ENCODE measurements at places on chromosomes 4 and X.

DNA sequence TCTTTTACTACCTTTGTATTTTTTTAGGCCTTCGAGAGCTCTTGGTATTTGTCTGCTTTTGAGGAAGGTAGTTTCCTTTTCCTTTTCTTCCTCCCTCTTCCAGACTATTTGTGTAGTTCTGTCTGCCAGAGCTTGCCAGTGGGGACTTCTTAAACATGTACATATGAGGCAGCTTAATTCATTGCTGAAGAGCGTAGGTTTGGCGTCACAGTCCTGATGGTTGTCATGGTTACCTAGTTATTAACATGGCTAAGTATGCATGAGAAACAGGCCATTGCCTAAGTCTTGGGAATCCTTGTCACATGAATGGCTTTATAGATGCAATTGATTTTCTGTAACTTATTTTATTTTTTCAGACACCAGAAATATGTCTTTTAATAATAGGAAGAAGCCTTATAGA lies 48.5 kb upstream of the ARMCX2 start:
- DNase-seq, result no peak

- no peak for DNase-seq
Observed at GRCh38 chr4:110119337-110119736, 79.1 kb downstream of the ELOVL6 start.

DNA sequence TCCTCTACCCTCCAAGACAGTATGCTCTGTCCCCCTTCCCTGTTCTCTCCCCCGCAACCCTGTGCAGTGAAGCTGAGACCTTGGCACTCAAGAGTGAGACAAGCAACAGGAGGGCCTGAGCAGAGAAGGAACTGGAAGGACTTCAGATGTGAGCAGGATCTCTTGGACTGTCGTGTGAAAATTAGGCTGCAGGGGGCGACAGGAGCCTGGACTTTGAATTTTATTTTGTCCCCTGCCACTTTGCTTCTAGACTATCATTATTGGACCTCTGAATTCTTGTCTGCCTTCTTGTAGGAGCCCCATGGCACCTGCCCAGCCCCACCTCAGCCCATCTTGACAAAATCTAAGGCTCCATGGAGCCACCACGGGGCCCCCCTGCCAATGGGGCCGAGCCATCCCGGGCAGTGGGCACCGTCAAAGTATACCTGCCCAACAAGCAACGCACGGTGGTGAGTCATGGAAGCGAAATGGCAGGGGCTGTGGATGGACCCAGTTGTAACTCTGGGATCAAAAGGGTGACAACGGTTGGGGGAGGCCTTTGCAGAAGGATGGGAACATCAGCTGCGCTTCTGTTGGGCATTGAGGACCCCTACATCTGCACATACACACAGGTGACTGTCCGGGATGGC lies 1.7 kb downstream of the ARAF start:
- no peak for DNase-seq

DNA sequence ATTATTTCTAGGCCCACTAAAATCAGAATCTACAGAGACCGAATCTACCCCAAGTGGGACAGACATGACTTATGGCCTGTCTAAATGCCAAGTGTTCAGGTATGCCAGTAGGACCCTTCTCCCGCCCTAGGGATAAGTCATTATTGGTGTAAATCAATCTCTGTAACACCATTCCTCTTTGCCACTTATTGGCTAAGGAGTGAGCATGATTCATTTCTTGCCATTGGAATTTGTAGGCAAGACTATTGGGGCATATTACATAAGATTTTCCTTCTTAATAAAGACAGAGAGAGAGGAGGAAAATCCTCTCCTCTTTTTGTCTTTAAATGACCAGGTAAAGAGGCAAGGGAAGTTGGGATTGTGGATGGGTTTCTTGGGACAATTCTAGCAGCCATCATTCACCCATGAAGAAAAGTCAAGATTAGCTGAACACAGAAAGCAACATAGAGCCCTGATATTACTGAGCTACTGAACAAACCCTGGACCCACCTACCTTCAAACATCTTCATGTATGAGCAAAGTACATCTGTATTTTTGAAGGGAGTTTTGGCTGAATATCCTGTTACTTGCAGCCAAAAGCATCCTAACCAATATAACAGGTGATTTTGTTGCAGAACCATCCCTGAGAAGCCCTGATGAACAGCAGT lies 2.6 kb downstream of the SLC9B2 start:
- no peak for DNase-seq

- no peak for DNase-seq
Observed at GRCh38 chr4:176238157-176238610, 30.8 kb downstream of the ASB5 start.

DNA sequence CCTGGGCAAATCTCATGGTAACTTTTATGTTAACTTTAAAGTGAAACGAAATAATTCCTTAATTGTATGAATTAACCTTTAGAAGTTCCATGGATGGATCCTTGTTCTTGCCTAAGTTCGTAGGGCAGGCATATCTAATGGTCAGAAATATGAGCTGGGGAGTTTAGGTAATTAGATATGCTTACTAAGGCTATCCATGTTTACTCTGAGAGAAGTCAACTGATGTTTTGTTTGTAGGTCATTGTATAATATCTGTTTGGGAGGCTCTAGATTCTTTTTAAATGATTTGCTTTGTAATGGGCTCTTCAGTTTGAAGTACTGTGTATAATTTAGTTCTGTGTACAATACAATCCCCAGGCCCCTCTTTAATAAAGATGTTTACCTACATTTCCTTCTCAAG lies 117.0 kb downstream of the DCK start:
- no peak for DNase-seq

DNA sequence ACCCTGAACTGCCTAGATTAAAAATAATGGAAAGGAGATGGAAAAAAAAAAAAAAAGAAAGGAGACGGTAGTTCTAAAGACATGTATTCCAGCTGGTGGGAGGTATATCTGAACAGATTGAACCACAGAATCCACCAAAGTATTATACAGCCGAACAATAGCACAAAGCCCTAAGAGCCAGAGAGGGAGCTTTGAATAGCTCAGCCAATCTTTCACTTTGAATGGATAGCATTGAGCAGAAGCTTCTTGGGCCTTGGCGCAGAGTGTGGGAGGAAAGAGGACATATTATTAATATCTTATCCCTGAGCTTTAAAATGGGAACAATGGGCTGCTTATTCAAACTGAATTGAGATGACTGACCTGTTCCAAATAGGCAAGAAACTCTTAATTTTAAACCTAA lies 147.8 kb upstream of the PAQR3 start:
- DNase-seq, result no peak

DNA sequence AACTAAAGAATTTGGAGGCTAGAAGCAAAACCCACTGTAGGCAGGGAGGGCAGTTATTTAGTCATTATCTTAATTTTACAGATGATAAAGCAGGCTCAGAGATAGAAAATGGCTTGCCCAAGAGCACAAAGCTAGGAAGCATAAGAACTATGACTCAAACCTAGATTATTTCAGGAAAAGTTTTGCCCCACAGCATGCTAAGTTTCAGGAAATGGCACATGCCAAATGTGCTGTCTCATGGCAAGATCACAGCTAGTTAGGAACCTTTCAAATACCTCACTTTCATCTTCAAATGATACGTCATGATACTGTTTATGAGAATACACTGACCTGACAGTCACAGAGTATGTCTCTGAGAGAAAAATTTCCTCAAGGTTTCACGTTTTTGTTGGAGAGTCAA lies 78.5 kb upstream of the SPANXC start:
- DNase-seq, result no peak

GRCh38 chr4:74886484-74886883 lies 46.4 kb upstream of the PARM1 start:
- DNase-seq, result no peak

- DNase-seq, result no peak
Observed at GRCh38 chrX:88982933-88983332, 235.9 kb downstream of the CPXCR1 start.

DNA sequence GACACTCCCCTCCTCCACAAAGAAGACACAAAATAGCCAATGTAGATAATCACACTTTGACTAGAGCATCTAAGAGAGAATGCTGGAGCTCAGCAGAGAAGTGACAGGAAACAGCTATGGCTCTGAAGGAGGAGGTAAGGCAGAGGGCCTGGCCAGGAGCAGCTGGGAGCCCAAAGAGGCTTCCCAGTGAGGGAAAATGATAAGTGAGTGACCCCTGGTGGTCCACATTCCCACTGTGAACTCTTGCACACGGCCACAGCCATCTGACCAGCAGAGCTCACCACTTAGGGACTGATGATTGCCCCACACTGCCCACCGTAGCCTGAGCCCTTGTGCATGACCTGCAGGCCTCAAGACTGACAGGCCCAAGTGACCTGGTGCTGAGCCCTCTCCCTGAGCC lies 162.7 kb upstream of the GALNTL6 start:
- no peak for DNase-seq

DNA sequence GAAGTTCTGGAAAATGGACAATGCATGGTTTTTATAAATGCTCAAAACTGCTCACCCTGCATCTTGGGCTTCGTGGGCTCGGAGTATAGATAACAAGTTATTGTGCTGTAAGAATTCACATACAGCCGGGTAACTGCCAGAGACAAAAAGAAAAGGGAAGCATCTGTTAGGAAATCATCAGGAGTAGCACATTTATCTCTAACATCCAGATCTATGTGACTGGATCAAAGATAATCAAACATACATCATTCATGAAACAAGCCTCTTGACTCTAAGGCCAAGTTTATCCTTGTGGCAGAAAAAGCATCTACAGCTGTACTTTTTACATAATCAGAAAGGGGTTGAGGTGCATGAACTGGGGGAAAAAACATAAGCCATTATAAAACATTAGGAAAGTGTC lies 264.2 kb downstream of the PPP3CA start:
- DNase-seq, result no peak

DNA sequence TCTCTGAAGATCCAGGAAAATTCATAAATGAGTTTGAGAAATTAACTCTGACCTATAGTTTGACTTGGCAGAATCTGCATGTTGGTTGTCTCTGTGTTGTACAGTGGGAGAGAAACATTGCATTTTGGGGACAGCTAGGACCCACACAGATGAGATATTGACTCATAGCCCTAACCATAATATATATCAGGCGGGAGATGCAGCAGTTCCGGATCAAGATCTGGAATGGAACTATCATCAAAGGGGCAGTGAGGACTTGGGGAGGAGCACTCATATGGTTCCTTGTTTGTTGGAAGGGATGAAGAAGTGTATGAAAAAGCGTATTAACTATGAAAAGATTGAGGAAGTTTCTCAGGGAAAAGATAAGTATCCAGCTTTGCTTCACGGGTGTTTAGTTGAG lies 14.0 kb downstream of the CXCL2 start:
- no peak for DNase-seq

DNA sequence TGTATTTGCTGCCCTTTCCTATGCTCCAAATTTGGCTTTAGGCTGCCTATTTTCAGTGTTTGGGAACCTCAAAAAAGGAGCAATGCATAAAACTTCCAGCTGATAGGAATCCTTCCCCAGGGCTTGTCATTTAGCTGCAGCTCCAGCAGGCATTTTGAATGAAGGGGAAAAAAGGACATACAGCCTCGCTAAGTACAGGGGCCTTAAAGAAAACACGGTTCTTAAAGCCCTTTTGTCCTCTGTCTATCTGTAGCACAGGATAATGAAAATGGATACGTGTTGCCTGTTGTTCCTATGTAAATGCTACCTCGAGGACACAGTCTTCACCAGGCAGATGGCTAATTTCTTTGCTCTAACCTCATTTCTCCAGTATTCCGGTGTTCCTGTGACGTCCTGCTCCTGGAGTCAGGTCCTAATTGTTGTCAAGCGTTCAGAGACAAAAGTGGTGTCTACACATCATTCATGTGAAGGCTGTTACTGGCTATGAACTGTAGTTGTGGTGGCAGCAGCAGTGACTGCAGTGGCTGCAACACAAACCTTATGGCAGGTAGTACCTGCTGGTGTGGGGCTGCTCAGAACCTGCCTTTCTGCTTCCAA lies 117.4 kb downstream of the MGST2 start:
- no peak for DNase-seq

- DNase-seq, result no peak
Observed at GRCh38 chr4:168859888-168860694, 150.0 kb downstream of the CBR4 start.

DNA sequence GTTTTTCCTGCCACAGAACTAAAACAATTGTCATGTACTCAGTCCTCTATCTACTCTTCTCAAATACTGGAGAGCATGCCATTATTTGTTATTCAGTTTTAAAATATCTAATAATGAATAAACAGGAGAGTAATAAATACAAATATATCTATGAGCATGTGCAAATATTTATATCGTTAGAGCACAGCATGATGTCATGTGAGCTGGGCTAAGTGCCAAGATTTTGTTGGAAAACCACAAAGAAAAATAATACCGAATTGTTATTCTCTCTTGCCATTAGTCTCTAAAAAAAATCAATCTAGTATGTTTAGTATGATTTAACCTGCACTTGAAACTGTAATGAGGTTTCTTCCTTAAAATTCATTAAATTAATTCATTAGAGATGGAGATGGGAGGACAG lies 97.3 kb downstream of the DDX60 start:
- DNase-seq, result no peak

GRCh38 chr4:97646997-97647396 lies 496.3 kb downstream of the STPG2 start:
- DNase-seq, result no peak

DNA sequence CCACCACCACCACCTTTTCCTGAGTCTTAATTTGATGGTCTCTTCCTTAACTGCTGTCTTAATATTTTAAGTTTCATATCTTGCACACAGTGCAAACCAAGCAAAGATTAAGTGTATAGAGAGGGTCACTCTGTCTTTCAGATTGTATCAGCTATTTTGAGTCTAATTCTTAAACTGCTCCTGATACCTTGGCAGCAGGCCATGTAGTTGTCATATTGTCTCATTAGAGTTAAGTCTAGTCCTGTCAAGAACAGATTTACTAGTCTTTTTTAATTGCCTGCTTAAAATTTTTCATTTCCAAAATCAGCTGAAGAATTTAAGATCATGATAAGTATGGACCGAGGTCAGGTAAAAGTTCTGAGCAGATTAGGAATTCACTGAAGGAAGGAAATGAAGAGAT lies 51.5 kb downstream of the FHIP1A start:
- DNase-seq, result no peak

DNA sequence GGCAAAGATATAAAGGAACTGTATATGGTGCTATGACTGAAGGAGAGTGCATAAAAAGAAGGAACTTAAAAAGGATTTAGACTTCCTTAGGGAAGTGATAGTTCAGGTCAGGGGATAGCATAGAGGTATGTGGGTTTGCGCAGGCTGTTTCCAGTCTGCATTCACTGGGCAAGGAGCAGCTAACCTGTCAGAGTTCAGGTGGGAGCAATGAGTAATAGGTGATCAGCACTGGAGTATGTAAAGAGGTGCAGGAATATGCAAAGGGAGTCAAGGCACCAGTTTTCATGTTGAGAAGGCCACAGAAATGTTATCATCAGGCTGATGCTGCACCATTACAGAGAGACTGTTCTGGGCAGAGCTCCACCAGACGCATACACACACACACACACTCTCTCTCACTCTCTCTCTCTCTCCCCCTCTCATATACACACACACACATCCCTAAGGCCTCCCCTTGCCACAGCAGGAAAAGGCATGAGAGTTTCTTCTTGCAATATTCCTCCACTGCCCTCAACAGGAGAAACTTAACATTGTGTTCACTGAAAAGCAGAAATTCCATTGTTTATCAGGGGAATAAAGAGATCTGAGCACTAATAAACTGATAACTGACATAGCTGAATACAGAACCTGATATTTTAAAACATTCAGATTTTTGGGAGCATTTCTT lies 256.4 kb upstream of the GRID2 start:
- DNase-seq, result no peak

Data from H54 (cell line).